Activated CD8-positive, alpha-beta memory T cell treated with anti-CD3 and anti-CD28 coated beads, Interleukin-2, amount 10 ng/mL, durations not matched to agents 7 days and 5 days (primary cell): ENCODE measurements at places on chromosomes 12 and 14. TPM values are rescaled to one million over a fixed set of nuclear protein-coding genes. Genes with fewer than 3 reads are reported as not detected.

The TCL1A gene
- not detected for total RNA-seq

The TNFRSF1A gene
- 71.5 TPM for total RNA-seq

The CLEC12A gene
- total RNA-seq, result 1.6 TPM

The MYF6 gene
- not detected for total RNA-seq

The CYP27B1 gene
- total RNA-seq, result 4.5 TPM

The SRRM4 gene
- total RNA-seq, result not detected
